ENCODE measurements at places on chromosomes 1 and 21. TPM values are rescaled to one million over a fixed set of nuclear protein-coding genes. Genes with fewer than 3 reads are reported as not detected.
A peak's percentile ranks its signal among the peaks of the same experiment; 100 is the strongest.

- no peak for DNase-seq
These were observed 1.2 kb downstream of the MIER1 start for GRCh38 chr1:66925944-66926343.

DNA sequence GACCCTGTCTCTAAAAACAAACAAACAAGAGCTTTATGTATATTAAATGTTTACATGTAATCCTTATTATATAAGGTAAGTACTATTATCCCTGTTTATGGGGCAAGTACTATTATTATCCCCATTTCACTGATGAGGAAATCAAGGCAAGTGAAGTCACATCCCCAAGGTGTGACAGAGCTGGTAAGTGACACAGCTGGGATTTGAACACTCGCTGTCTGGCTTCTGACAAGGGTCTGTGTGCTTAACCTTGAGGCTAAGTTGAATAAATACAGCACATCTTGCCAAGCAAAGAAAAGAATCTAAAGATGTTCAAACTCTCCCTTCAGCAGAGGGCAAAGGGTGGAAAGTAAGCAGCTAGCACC lies 167.9 kb upstream of the IRF2BP2 start:
- DNase-seq: no peak

DNA sequence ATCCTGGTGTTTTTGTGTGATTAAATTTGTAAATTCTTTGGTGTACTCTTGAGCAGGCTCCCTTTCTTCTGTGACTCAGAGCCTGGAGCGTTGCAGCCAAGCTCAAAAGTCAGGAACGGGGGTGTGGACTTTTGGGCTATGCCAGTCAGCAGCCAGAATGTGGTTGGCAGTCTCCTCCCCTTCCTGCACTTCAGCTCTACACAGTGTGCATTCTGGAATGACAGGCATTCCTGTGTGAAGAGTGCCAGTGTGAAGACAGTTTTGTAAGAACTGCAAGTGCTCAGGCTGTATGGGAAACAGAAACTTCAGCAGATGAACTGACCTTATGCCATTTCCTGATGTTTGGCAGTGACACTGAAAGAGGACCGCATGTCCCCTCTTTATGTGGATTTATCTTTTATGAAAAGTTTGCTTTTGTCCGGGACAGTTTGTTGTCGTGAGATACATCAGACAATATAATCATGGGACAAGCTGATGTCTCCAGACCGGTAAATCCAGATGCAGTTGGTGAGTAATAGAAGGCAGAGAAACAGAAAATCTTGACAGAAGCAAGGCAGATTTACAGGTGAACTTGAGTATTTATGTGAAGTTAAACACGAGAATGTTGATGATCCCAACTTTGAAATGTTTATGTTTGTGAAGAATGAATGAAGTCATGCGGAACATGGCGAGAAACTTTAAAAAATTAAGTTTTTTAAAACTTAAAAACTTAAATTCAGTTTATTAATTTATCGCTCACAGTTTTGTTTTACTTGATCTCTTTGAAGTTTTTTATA lies 67.7 kb upstream of the RCC1 start:
- peak; percentile 63 for DNase-seq

The CFHR4 gene
- polyA plus RNA-seq: not detected

- peak; percentile 92 for DNase-seq
These were observed 92.1 kb downstream of the LRRC8C start for GRCh38 chr1:89725011-89725370.

DNA sequence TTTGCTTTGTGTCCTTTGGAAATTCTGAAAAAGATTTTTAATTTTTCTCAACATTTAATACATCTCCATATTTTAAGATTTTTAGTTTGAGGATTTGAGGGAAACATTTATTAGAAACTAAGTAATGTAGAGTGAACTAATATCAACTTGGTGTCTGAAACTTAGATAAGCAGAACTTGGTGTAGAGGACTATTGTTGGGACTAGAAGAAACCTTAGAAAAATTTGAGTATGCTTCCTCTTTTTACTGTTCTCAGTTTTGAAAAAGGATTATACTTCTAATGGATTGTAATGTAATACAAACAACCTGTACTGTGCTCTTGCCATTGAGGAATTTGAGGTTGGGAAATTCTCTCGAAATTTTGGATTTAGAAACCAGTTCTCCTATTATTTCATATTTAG lies 2.4 kb downstream of the FNBP1L start:
- no peak for DNase-seq

GRCh38 chr1:209319549-209319948 lies 264.0 kb upstream of the CAMK1G start:
- DNase-seq: no peak

The SELENBP1 gene
- 35.2 TPM for polyA plus RNA-seq

The AMY1B gene
- polyA plus RNA-seq: not detected

DNA sequence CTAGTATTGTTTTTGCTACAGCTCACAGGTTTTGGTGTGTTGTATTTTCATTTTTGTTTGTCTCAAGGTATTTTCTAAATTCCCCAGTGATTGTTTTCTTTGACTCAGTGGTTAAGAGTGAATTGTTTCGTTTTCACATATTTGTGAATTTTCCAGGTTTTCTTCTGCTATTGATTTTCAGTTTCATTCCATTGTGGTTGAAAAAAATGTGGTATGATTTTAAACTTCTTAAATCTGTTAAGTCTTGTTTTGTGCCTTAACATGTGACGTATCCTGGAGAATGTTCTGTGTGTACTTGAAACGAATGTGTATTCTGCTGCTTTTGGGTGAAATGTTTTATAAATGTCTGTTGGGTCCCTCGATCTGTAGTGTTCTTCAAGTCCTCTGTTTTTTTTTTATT lies 117.9 kb downstream of the KIF26B start:
- no peak for DNase-seq

DNA sequence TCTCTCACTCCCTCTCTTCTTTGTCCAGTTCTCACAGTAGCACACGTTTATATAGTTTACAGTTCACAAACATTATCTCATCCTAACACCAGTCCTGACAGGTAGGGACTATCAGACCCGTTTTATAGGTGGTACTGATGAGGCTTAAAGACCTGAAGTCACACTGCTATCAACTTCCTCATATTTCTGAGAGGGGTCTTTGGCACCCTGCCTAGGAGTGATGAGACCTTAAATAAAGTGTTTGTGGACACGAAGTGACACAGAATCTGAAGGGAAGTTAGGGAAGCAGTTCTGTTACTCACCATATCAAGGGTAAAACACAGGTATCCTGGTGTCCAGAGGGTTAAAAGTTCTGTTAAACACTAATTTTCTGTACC lies 590 bp upstream of the TACSTD2 start:
- DNase-seq: no peak

- no peak for DNase-seq
These were observed 15.4 kb downstream of the COL16A1 start for GRCh38 chr1:31688233-31688918.

Measured in hindlimb muscle (tissue), 1 donor.